ENCODE measurements at places on chromosomes 2 and 18. TPM values are rescaled to one million over a fixed set of nuclear protein-coding genes. Genes with fewer than 3 reads are reported as not detected.

Gene TMEM17
- polyA plus RNA-seq: 2.0 TPM

GRCh38 chr2:140270224-140270623, 1490.0 kb upstream of the NXPH2 start:
- DNase-seq: no peak

GRCh38 chr2:225019105-225019504, 23.2 kb downstream of the DOCK10 start:
- no peak for DNase-seq

- DNase-seq: peak; percentile 43
Measured at GRCh38 chr2:191891656-191892055, 44.8 kb upstream of the CAVIN2 start.

DNA sequence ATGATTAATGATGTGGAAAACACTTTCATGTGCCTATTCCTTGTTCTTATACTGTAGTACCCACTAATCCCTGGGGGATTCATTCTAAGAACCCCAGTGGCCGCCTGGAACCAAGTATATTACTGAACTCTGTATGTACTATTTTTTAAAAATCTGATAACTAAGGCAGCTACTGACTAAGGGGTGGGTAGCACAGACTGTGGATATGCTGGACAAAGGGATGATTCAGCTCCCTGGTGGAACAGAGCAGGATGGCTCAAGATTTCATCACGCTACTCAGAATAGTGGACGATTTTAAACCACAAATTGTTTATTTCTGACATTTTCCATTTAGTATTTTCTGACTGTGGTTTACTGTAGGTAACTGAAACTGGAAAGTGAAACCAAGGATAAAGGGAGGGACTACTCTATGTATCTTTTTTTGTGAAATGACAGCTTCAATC, 41.8 kb upstream of the CDC42EP3 start:
- no peak for DNase-seq

GRCh38 chr2:95670167-95670566, 78.4 kb downstream of the TRIM43 start:
- no peak for DNase-seq

DNA sequence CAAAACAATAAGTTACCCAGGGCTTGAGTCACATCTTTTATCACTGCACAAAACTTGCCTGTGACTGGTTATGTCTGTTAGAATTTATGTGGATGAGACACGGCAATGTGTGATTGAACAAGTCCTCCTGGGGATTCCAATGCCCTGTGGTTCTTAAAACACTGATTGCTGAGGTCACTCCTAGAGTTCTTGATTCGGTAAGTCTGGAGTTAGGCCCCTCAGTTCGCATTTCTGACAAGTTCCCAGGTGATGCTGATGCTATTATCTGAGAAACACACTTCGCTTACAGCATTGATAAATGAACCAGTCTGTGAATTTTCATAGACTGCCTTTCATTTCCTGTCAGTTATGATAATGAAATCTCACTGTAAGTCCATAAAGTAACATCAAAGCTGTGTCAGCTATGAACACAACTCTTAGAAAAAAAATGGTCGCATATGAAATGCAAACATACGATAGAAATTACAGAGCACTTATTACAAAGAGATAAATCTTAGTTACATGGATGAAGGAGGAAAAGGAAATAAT, 214.0 kb downstream of the DLGAP1 start:
- no peak for DNase-seq

Gene TFCP2L1
- 0.12 TPM for polyA plus RNA-seq

Gene MRPS5
- 58.5 TPM for polyA plus RNA-seq

Gene TM4SF20
- 0.07 TPM for polyA plus RNA-seq

- no peak for DNase-seq
Measured at GRCh38 chr2:200482194-200482593, 27.7 kb downstream of the KCTD18 start.

Gene MATN3
- polyA plus RNA-seq: 1.7 TPM

Measured in muscle of arm (tissue), 14 donors.